ENCODE measurements at places on chromosomes 2 and 18.

GRCh38 chr18:24016643-24017042 is 2.1 kb downstream of the TTC39C start:
- no peak for DNase-seq

- no peak for DNase-seq
Observed at GRCh38 chr18:63859781-63860475, 27.6 kb upstream of the SERPINB2 start.

DNA sequence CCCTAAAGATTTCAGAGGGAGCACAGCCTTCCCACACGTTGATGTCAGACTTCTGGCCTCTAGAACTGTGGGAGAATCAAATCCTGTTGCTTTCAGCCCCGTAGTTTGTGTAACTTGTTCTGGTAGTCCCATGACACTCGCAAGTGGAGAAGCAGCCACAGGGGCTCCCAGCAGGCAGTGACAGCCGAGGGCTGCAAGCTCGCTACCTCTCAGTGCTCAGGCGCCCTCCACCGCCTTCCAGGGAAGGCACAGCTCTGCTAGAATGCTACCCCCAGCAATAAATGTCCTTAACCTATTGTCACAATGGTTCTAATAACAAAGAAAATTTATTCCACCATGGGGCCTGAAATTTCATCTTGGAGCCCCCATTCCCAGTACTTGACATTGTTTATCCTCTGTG is 143.1 kb upstream of the ZNF236 start:
- no peak for DNase-seq

DNA sequence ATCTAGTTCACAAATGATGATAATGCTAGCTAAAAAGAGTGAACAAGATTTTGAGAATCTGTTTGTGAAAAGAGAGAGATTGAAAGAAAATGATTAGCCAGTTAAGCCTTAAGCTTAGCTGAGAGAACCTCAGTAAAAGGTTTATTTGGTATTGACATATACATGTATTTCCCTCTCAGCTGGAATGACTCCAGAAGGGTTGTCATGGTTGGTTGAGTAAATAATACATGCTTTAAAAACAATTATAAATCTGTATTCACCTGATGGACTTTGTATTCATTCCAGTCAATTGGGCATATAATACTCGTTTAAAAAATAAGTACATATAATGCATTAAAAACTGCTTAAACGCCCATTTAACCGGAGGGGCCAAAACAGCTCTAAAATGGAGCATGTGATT is 181.4 kb downstream of the GRB14 start:
- DNase-seq = no peak

DNA sequence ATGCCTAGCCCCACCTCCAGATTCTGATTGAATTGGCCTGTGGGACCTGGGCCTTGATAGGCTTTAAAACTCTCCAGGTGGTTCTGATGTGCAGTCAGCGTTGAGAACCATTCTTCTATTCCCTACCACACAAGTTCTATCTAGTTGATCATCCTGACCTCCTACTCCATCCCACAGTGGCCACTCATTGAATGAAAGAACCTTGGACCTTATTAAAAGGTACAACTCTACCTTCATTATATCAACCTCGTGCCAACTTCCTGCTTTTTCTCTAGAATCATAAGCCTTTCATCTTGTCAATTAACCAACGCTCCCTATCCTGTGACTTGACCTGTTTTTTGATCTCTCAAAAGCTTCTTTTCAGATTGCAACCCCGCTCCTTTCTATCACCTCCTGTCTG is 55.8 kb downstream of the SLC40A1 start:
- no peak for DNase-seq

DNA sequence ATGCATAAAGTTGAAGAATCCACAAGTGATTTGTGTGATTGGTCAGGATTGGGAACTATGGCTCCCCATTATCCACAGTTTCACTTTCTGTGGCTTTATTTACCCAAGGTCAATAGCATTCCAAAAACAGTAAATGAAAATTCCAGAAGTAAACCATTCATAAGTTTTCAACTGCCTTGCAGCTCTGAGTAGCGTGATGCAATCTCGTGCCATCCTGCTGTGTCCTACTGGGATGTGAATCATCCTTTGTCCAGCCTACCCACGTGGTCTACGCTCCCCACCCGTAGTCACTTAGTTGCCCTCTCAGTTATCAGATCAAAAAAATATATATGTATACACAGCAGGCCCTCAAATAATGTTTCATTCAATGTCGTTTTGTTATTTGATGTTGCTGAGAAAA is 89.0 kb upstream of the DLGAP1 start:
- no peak for DNase-seq

- DNase-seq = no peak
Observed at GRCh38 chr2:240232264-240232915, 91.9 kb upstream of the OTOS start.

Measured in GM12878 (cell line).